Myocyte (in vitro differentiated cells): ENCODE measurements at places on chromosomes 6 and 20. TPM values are rescaled to one million over a fixed set of nuclear protein-coding genes. Genes with fewer than 3 reads are reported as not detected.

DNA sequence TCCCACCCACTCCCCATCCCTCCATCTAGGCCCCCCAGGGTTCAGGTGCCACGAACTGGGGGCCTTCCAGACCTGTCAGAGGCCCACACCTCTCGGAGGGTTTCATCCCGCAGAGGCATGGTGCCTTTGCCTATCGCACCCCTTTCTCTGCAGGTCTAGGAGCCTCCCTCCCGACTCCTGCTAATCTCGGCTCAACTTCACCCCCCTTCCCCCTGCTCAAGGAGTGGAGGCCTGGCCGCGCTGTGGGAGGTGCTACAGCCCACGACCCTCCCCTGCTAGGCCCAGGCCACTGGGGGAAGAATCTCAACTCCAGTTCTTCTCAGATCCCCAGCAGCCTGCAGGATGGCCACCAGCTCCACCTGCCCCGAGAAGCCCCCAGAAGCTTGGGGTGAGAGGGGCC, at the start of gene TULP1:
TSS of gene TULP1 (minus strand) at position 157 of the 400 bp plus-strand sequence. CDS start at position 119, 38 bp downstream.
- no peak for DNase-seq

GRCh38 chr20:63027922-63028389, 21.2 kb upstream of the BHLHE23 start:
- peak; percentile 29 for DNase-seq

GRCh38 chr6:16769131-16769985, 8.1 kb upstream of the ATXN1 start:
- DNase-seq, result peak; percentile 72

GRCh38 chr6:39666706-39667489, 58.3 kb downstream of the KIF6 start:
- DNase-seq, result no peak

GRCh38 chr6:33297406-33297955, 1.3 kb downstream of the RGL2 start:
- no peak for DNase-seq

DNA sequence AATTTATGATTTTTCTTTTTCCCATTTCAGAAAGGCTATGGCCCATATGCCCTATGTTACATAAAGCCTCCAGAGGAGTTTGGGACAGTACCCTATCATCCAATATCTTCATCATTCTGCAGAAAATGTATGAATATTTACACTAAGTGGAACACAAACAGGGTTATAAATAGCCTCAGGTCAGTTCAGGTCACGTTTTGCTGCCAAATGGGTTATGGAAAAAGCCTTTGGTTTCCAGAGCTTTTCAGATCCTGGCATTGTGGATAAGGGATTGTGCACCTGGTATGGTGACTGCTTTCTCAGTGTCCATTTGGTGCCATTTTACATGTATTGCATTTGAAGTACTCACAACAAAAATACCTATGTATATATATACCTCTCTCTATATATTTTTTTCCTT, 29.4 kb downstream of the UTRN start:
- DNase-seq, result no peak

DNA sequence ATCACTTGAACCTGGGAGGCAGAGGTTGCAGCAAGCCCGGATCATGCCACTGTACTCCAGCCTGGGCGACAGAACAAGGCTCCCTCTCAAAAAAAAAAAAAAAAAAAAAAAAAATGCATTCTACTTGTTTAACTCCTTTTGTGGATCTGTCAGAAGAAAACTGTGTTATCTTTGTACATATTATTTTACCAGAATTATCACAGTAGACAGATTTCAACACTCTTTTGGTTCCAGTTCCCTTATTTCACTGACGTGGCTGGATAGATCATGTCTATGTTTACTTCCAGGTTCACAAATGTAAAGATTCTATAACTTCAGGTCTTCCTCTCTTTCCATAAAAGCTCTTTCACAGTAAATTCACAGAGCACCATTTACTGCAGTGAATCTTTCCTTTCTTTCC, 18.4 kb downstream of the NUDT3 start:
- no peak for DNase-seq

DNA sequence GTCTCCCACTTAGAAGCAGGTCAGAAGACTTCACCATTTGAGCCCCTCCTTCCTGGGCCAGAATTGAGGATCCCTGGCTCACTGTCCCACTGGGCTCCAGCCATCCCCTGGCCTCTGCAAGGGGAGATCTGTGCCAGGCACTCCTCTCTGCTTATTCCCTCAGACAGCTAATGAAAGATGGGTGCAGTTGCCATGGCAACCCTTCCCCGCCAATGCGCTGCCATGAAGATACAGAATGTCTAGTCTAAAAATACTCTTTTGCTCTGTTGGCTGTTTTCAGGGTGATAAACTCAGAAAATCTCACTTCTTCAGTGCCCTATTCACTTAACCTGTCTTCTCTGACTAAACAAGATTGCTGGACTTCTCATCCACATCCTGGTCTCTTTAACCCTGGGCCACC, 13.6 kb upstream of the TTLL2 start:
- DNase-seq, result no peak

- no peak for DNase-seq
These were observed 7.3 kb downstream of the ZC3H12D start for GRCh38 chr6:149477544-149477943.

DNA sequence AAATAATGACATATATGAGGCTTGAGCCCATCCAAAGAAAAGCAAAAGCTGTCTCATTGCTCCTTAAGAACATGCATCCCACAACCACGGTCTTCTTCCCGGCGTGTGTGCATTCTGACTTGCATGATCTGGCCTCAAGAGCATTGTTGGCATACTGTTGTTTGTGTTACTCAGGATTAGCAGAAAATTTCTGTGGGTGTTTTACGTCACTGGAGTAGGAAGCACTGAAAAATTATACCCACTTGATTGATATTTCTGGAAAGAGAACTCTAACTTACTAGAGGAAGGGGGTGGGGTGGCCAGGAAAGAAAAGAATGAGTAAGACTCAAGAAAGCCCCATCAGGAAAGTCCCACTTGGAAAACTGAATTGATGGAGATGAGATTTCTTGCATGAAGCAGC, 326.2 kb upstream of the PRDM1 start:
- DNase-seq, result peak; percentile 18

The VGLL2 gene
- 5.7 and 24.4 TPM in 2 replicates for total RNA-seq

The CST2 gene
- not detected in 2 replicates for total RNA-seq

The RPS6KA2 gene
- total RNA-seq, result 14.9 and 17.7 TPM in 2 replicates

DNA sequence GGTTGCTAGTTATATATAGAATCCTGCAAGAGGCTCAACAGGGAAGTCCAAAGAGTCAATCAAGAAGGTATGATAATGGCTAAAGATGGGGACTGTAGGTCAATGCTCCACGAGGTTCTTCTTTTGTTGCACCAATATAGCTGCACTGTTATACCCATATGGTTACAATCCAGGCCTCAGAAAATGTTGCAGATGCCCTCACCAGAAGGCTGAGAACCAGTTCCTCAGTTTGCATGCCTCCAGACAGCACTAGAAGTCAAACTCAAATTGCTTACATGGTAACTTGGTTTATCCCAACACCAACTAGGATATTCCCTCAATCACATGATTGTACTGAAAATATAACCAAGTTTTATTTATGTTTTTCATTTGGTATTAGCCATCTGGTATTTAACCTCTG, 12.1 kb downstream of the EEF1A1 start:
- DNase-seq, result no peak

The EHMT2 gene
- 33.7 and 36.4 TPM in 2 replicates for total RNA-seq

DNA sequence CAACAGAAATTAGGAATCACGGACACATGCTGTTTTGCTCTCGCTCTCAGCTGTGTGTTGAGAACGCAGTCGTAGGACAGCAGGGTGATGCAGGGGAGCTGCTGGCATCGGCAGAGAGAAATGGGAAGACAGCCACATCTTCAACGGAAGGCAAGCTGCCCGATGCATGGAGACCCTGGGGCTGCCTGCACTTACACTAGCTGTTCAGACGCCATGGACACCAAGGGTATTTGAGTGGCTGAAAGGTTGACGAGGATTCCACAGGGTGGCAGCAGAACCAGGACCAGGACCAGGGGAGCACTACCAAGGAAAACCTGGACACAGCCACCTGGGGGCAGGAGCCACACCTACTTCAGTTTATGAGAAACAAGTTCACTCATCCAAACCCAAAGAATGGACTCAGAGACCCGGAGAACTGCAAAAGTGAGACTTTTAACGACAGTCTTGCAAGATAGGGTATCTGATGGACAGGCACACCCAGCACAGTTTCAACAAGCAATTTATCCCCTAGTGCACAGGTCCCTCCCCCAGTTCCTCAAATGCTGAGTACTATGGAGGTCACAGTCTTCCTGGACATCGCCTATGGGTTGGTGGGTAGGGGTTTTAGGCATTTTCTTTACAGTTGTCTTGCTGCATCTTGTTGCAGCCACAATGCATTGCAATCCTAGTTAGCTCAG, 56.3 kb upstream of the ENTPD6 start:
- no peak for DNase-seq

DNA sequence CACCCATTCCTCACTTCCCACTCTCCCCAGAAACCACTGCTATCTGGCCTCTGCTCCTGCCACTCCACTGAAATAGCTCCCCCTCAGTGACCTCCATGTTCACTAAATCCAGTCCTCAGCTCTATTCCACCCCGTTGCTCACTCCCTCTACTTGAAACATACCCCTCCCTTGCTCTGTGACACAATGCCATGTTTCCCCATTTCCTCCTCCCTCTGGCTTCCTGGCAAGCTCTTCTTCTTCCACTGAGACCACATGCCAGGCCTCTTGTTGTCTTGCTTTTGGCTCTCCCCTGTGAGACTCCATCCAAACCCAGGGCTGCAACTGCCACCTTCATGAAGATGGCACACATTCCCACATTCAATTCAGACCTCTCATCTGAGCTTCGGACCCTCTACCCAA, 13.9 kb downstream of the TMEM151B start:
- no peak for DNase-seq

GRCh38 chr6:9521152-9521530, 893.7 kb downstream of the TFAP2A start:
- DNase-seq, result no peak

The TINAG gene
- total RNA-seq, result 0.72 TPM in 1 of 2 replicates, not detected in the other

DNA sequence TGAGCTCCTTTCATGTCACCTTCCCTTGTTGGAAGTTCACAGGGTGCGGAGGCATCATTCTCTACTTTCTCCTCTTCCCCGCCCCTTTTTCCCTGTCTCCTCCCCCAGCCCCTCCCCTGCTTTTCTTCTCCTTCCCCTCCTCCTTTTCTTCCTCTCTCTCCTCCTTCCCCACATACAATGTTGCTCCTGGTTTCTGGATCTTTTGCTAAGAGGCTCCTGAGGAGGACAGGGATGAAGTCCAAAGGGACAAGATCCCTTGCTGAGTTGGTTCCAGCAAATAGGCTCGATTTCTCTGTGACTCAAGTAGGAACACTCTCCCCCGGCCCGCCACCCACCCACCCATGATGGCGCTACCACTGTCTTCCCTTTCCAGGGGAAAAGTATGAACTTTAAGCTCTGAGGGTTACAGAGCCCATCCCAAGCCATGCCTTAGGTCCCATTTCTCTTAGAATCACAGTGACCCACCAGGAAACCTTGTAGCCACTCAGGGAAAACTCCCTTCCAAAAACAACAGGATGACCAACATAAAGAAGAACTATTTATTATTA, 852 bp upstream of the TFEB start:
- DNase-seq, result no peak

- peak; percentile 29 for DNase-seq
These were observed 766 bp upstream of the TINAG start for GRCh38 chr6:54307439-54307910.

- DNase-seq, result no peak
These were observed 101.9 kb downstream of the EPB41L2 start for GRCh38 chr6:130961148-130961547.

DNA sequence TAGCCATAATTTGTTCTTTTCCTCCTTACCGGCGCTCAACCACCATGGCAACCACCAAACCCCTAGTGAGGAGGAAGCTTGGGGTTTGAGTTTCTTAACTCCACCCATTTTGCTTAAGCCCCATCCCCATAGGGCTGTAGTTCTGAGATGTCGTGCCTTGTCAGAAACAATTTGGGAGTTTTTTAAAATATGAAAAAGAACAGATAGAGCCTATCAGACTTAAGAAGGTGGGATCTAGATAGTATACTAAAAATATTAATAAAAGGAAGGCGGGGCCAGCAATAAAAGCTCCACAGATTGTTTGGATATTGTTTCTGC, 5.6 kb downstream of the BRD2 start:
- peak; percentile 55 for DNase-seq

DNA sequence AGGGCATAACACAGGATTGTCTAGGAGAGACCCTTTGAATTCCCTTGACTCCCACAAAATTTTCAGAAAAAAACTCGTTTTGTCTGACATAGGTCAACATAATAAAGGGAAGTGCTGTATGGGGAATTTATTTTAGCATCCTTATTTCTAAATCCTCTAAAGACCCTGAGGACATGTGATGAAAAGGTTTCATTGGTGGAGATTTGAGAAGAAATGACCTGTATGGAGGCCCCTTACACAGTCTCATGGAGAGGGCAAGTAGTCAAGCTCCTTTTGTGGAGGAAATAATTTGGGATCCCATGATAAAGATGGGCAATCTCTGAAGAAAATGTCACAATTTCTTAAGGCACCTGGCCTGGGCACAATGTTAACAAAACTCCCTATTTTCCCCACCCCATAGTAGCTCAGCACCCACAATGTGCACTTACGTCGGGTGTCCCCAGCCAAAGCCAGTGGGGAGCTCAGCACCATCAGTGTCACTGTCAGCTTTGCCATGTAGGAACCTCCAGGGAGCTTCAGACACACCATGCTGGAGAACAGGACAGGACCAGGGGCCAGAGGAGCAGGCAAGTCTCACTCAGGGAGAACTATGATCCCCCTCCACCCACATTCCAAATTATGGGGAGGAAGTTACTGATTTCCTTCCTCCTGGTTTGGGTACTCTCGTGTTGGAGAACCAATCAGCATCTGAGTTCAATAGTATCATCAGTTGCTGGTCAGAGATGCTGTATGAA, at the start of gene HLA-DRB5:
TSS of gene HLA-DRB5 (minus strand) at position 591 of the 734 bp plus-strand sequence. CDS start at position 528, 63 bp downstream.
- no peak for DNase-seq

The TTLL9 gene
- total RNA-seq, result not detected in 2 replicates

GRCh38 chr6:41801380-41801779, 13.9 kb downstream of the TOMM6 start:
- DNase-seq, result peak; percentile 29

The UBE3D gene
- total RNA-seq, result 5.0 and 6.2 TPM in 2 replicates

The NR2E1 gene
- not detected in 2 replicates for total RNA-seq

DNA sequence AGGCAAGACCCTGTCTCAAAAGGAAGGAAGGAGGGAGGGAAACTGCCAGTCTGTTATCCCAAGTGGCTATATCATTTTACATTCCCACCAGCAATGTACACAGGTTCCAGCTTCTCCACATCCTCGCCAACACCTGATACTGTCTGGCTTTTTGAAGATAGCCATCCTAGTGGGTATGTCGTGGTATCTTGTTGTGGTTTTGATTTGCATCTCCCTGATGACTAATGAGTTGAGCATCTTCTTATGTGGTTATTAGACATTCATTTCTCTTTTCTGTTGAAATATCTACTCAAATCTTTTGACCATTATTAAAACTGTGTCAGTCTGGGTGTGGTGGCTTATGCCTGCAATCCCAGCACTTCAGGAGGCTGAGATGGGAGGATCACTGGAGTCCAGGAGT, 47.9 kb upstream of the ARID1B start:
- peak; percentile 42 for DNase-seq

The FKBP5 gene
- total RNA-seq, result 10.3 and 13.4 TPM in 2 replicates

The GRM1 gene
- 0.21 and 0.75 TPM in 2 replicates for total RNA-seq

GRCh38 chr6:97097068-97098047, 172.8 kb downstream of the KLHL32 start:
- no peak for DNase-seq

The SLC22A16 gene
- total RNA-seq, result not detected in 2 replicates

The BTN1A1 gene
- total RNA-seq, result not detected in 2 replicates

The ADGRG6 gene
- total RNA-seq, result 1.2 and 1.4 TPM in 2 replicates

GRCh38 chr6:125754566-125754965, 5.1 kb downstream of the HEY2 start:
- DNase-seq, result no peak

The PTGIS gene
- total RNA-seq, result 1.2 and 1.5 TPM in 2 replicates

GRCh38 chr6:108166664-108167448, 1.0 kb downstream of the NR2E1 start:
- DNase-seq, result no peak
